Nucleus accumbens (tissue), 56 donors: ENCODE measurements at places on chromosomes 6 and 20.

DNA sequence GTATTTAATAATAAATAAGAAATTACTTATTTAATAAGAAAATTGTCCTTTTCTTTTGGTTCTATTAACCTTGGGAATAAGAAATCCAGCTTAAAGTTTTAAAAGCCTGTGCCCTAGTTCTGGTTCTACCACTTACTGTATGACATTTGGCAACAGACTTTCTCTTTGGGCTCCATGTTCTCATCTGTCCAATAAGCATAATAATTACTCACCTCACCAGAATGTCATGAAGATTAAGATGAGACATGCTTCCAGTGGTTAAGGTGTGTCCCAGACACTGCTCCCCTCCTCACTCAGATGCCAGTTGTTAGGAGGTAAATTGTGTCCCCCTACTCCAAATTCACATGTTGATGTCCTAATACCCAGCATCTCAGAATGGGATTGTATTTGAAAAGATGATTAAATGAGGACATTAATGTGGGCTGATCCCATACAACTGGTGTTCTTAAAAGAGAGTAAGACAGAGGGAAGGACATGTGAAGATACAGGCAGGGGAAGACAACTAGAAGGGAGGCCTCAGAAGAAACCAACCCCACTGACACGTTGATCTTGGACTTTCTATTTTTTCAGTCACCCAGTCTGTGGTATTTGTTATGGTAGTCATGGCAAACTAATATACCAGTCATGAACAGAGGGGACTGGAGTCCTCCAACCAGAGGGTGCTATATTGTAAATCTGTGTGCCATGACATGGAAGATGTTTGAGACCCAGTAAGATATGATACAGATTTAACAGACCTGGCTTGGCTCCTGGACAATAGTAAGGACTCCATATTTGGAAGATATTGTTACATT is 6.4 kb upstream of the MICAL1 start:
- no peak for DNase-seq

GRCh38 chr6:124285146-124285545 is 481.5 kb downstream of the NKAIN2 start:
- no peak for DNase-seq

GRCh38 chr20:38706509-38706908 is 17.8 kb upstream of the SLC32A1 start:
- no peak for DNase-seq

DNA sequence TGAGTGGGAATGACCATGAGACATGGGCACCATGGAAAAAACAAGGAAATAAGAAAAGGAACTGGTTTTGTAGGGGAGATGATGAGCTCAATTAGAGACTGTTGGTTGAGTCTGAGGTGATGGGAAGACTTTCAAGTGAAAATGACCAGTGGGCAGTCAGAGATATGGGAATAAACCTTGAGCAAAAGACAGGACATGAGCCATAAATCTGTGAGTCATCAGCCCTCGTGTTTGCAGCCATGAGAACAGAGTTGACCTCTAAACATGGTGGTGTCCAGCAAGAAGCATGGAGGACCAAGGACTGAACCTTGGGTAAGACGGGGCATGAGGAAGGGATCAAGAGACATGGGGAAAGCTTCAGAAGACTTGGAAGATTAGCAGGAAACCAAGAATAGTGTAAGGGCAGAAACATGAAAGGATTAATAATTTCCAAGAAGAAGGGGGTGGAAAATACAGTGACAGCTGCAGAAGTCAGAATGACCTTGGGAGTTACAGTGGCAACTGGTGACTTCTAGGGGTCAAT is 280.6 kb upstream of the PRDM1 start:
- DNase-seq, result no peak

DNA sequence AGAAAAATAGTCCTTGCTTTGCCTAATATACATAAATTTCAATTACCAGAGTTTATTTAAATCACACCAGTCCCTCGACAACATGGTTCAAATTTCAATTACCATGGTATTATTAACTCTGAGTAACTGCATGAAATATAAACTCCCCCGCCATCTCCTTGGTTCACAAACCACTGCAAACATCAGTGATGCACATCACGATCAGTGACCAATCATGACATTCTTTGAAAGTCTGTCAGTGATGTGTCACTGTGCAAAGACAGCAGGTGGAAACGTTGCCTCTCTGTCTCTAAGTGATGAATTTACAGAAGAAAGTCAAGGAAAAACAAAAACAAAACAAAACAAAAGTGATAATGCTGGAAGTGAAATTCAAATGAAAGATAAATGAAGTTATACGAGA is 86.7 kb downstream of the TASP1 start:
- no peak for DNase-seq

GRCh38 chr6:161750686-161751085 is 476.8 kb upstream of the AGPAT4 start:
- DNase-seq, result no peak

GRCh38 chr6:97316978-97317377 is 34.0 kb upstream of the MMS22L start:
- DNase-seq, result no peak

GRCh38 chr6:96926425-96926824 is 1.9 kb downstream of the KLHL32 start:
- no peak for DNase-seq

- DNase-seq, result no peak
Measured at GRCh38 chr6:21899708-21900107, 306.2 kb downstream of the SOX4 start.

DNA sequence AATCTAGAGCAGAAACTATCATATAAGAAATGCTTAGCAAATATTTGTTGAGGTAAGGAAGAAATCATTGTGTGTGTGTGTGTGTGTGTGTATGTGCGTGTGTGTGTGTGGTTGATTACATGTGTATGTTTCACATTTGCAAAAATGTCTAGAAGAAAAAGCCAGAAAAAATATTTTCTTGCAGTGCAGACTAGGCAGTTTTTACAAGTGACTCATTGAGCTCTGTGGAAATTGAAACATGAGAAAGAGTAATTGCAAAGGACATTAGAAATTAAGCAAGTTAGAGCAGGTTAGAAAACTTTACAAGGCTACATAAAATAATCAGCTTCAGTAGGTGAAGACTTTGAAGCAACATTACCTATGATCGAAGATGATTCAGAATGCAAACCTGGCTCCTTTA is 669.0 kb upstream of the EYS start:
- DNase-seq, result no peak

- DNase-seq, result no peak
Measured at GRCh38 chr6:12875051-12875450, 158.5 kb downstream of the PHACTR1 start.

DNA sequence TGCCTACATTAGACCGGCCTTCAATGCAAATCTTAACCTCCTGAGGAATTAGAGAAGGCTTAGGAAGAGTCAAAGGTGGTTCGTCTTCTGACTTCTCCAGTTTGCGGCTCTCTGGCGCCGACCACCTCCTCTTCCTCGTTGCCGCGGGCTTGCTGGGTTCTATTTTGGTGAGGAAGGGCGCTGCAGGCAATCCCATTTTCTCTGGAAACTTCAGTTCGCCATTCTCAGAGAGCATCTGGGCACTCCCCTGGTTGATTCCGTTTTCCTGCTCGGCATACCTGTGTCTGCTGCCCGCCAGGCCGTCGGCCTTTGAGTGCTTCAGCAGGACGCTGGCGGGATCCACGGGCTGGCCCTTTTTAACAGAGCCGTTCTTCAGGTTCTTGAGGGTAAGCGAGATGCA is 67.9 kb downstream of the GMPR start:
- no peak for DNase-seq

- DNase-seq, result no peak
Measured at GRCh38 chr6:21332660-21333059, 260.9 kb upstream of the SOX4 start.

DNA sequence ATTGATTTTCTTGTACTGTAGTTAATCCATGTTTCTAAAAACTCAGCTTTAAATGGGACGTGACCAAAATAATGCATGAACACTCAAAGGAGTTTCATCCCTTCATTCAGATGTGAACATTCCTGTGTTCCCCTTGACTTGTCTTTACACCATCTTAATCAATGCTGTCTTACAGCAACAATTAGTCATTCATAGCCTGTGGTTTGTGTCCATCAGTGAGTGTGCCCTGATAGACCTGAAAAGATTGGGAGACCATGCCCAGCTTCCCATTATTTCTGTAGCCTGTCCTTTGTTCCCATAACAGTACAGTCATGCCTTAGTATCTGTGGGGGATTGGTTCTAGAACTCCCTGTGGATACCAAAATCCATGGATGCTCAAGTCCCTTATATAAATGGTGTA is 23.9 kb downstream of the NT5E start:
- no peak for DNase-seq

GRCh38 chr6:15239616-15240364 is 6.1 kb upstream of the JARID2 start:
- DNase-seq, result no peak

GRCh38 chr20:59776626-59777330 is 156.7 kb downstream of the SYCP2 start:
- DNase-seq, result no peak

GRCh38 chr6:142693441-142693840 is 251.5 kb downstream of the HIVEP2 start:
- no peak for DNase-seq

- peak; percentile 36 for DNase-seq
Measured at GRCh38 chr20:43537921-43538877, 20.6 kb upstream of the SGK2 start.

- peak; percentile 49 for DNase-seq
Measured at GRCh38 chr6:130525408-130525807, 159.6 kb downstream of the TMEM200A start.

DNA sequence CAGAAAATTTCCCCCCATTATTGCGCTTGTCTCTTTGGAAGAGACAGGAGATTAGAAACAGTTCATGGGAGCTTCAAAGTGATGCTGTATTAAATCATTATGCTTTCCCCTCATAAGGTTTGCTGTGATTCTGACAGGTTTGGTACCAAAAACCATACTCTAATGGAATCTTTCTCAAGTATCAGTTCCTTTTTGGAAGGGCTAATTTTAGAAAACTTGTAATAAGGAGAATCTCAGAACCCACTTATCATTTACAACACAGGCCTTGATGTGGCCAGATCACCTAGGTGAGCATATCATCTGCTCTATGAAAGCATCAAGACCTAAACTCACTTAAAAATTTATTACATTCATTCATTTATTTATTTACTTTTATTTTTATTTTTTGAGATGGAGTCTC is 51.2 kb downstream of the TP53INP2 start:
- no peak for DNase-seq

DNA sequence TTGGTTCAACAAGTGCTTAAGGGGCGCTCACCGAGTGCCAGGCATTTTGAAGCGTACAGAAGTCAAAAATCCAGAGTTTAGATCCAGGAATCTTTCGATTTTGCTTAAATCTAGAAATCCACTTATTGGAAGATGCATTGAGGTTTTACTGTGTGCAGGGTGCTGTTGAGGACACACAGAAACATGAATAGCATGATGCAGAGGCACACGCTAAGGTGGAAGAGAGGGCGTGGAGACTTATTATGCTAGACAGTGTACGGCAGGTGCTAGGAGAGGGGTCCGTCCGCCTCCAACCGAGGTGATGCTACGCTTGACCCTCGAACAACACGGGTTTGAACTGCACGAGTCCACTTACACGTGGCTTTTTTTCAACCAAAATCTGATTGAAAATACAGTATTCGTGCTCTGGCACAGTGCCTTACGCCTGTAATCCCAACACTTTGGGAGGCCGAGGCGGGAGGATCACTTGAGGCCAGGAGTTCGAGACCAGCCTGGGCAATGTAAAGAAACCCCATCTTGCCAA is 1.0 kb upstream of the KIF13A start:
- peak; percentile 26 for DNase-seq

DNA sequence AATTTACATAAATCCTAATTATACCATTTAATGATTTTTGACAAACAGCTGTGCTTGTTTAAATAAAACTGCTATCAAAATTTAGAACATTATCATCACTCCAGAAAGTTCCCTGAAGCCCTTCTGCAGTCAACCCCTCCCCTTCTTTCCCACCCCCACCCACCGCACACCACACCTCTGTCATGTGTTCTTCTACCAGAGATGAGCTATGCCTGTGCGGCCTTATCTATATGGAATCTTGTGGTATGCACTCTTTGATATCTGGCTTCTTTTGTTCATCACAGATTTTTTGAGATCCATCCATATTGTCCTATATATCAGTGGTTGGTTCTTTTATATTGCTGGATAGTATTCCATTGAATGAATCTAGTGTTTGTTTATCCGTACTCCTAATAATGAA is 7.2 kb downstream of the MYLIP start:
- DNase-seq, result no peak

- no peak for DNase-seq
Measured at GRCh38 chr6:136426627-136427377, 123.4 kb downstream of the MAP7 start.

DNA sequence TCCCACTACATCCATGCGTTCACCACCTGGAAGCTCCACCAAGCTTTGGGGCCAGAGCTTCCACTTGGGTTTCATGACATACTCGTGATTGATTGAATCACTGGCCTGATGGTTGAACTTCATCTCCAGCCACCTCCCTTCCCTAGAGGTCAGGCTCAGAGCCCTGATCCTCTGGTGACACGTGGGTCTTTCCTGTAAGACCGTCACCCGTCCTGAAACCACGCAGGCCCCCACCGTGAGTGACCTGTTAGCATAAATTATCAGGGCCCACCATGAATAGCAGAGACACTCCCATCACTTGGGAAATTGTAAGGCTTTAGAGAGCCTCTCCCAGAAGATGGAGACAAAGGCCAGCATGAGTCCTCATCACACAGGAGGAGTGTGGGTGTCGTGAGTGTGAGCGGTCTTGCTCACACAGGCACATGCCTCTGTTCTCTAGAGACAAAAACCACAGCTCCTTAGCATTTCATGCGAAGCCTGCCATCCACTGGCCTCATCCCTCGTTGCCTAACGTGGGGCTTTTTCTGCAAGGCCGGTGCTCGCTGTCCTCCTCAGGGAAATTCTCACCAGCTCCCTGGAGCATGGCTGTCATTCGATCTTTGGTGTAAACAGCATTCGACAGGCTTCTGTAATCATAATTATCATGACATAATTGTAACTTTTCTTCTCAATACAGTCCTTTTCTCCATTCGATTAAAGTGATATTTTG is 65.1 kb upstream of the DUSP22 start:
- no peak for DNase-seq

GRCh38 chr6:33208091-33208967 is at the start of gene RING1:
RING1 (plus strand) TSS chr6:33208500; CDS start chr6:33208823, 323 bp downstream.
- DNase-seq, result peak; percentile 89

GRCh38 chr6:29847871-29848630 is 20.4 kb downstream of the HLA-G start:
- peak; percentile 26 for DNase-seq

DNA sequence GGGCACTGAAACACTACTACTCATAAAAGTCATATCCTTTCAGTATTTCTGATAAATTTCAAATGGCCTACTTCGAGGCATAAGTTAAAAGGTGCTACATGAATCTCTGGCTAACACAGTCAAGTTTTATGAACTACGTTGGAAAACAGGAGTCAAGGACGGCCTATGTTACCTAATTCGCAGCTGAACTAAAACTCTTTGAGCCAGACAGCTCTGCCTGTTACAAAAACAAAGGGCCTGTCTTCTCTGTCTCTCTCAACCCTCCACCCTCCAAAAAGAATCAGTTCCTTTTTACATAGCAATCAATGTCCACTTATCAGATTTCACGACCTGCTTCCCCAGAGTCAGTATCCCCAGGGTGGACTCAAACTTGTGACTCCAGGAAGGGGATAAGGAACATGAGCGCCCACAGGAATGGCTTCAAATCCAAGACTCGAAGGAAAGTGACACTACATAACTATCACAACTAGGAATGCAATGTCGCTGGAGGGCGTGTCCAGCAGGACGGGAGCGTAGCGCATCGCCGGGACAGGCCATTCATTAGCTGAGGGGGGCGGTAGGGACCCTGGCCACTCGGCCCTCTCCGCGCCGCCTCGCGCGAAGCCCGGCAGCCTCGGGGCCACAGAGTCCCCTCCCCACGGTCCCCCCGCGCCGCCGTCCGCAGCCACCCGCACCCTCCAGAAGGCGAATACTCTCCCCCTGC is 591 bp downstream of the IBTK start:
- DNase-seq, result peak; percentile 74
